CD4-positive, alpha-beta T cell treated with Interleukin-1 beta for 1 hour (primary cell): ENCODE measurements at places on chromosomes 2 and 18.

GRCh38 chr2:58503918-58504317, 262.8 kb upstream of the FANCL start:
- DNase-seq: no peak

DNA sequence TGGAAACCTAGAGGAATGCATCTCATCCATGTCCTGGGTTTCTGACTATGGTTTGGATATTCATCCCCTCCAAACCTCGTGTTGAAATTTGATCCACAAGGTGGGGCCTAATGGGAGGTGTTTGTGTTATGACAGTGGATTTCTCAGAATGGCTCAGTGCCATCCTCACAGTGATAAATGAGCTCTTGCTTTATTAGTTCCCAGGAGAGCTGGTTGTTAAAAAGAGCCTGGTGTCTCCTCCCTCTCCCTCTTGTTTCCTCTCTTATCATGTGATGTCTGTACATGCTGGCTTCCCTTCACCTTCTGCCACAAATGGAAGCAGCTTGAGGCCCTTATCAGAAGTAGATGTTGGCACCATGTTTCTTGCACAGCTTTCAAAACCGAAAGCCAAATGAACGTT, 424.3 kb downstream of the DCC start:
- no peak for DNase-seq

- no peak for DNase-seq
These were observed 184.8 kb upstream of the RAB12 start for GRCh38 chr18:8424481-8424880.

GRCh38 chr2:23658466-23658942, 268.4 kb downstream of the ATAD2B start:
- peak; percentile 8 for DNase-seq

- DNase-seq: no peak
These were observed 47.3 kb upstream of the SERPINE2 start for GRCh38 chr2:224086226-224086914.

DNA sequence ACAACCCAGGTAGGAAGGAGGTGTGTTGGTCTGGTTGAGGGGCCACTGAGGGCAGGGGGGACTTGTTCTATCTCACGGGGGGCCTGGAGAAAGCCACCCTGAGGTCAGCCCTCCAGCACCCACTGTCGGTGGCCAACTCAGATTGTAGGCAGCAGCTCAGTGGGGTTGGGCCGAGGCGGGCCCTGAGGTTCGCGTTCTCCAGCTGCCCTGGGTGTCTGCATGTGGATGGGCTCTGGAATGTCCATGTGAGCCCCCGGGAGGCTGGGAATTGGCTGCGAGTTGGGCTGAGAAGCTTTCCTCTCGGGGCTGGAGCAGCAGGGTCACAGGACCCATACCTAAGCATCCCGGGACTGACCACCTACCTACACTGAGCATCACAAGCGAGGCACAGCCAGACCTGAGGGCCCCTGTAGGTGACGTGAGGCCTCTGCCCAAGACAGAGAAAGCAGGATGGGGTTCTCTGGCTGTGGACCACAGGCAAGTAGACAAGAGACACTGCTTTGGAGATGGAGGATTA, 70.3 kb upstream of the HAAO start:
- DNase-seq: no peak

GRCh38 chr2:64035072-64035942, 16.1 kb upstream of the VPS54 start:
- no peak for DNase-seq

- DNase-seq: no peak
These were observed 5.4 kb downstream of the NBAS start for GRCh38 chr2:15555760-15556193.

- no peak for DNase-seq
These were observed 335.2 kb downstream of the AGPS start for GRCh38 chr2:177727577-177728398.

GRCh38 chr18:62664414-62664813, 50.9 kb upstream of the PHLPP1 start:
- no peak for DNase-seq

GRCh38 chr2:107986278-107987217, at the start of gene SLC5A7:
Gene SLC5A7 (plus strand): TSS chr2:107986524. CDS start chr2:107988156, 1,632 bp downstream.
- no peak for DNase-seq

- no peak for DNase-seq
These were observed 81.4 kb upstream of the CABLES1 start for GRCh38 chr18:23053776-23054457.

DNA sequence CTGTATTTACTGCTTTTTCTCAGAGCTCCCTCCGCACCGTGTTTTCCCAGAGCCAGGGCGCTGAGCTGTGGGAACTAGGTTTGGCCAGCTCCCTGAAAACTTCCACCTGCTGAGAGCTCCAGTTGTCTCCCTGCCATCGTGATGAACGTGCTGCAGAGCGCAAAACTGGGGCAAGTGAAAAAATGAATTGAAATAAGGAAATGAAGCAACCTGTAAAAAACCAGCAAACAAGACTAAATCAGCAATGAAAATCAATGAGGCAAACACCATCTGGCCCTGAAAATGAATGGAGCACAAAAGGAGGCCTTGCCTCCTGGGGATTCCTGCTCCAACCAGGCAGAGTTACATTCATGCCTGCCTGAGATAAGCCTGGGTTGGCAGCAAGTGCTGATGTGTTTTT, 129.9 kb downstream of the MARCHF4 start:
- no peak for DNase-seq

DNA sequence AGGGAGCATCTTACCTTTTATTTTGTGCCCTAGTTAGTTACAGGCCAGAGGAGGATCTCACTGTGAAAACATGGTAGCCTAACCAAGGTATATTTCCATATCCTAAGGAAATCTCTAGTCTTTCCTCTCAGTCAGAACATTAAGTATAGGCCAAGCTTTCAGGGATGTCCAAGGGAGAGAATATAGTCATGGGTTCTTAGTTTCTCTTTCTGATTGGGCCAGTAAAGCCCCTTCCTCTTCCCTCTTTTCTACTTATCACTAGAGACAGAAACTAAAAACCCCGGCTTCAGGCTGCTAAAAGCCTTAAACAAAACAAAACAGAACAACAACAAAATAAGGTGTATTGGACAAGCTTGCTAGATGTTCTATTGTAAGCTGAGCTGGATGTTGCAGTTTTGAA, 44.3 kb upstream of the TNFRSF11A start:
- DNase-seq: no peak

DNA sequence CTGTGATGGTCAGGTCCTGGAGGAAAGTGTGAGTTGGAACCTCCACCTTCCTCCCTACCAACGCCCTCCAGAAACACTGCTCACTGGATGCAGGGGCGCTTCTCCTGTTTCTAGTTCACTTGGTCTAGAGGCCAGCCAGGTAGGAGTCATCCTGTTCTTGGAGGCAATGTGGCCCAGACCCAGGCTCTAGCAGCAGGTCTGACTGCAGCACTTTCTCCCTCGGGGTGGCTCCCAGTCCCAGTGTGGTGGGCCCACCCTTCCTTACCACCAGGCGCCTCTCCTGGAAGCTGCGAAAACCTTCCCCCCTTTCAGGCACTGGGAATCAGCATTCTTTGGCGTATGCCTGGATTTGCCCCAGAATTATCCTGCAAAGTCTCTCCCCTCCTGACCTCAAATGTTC, 292.8 kb downstream of the SOX11 start:
- DNase-seq: no peak

DNA sequence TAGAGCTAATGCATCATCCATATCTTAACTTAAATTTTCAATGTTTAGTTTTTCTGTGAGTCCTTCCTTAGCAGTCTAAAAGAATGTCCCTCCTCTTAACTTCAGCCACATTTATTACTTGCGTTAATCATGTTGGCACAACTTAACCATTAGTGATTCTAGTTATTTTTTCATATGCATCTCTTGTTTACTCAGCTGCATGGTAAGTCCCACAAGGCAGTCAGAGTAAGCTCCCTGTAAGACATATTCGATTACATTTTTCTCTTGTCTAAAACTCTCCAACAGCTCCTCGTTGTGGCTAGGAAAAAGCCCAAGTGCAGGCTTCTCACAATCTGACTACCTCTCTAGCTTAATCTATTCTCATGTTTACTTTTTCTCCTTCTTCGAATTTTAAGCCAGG, 2045.3 kb upstream of the PIK3C3 start:
- DNase-seq: no peak

DNA sequence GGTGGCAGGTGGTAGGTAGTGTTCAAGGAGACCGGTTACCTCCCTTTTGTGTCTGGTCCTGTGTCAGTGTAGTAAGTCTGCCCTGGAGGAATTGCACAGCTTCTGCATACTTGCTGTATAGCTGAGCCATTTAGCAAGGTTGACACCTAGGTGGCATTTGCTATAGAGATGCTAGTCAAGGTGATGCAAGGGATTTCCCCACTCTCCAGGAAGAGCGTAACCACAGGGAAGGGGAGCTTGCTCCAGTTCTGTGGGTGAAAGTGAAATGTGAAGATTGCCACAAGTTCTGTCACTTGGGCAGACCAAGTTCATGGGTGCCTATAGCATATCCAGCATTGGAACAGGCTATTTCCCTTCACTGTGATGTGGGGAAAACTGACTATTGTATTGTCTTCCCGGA, 28.1 kb downstream of the NAT8 start:
- DNase-seq: no peak

DNA sequence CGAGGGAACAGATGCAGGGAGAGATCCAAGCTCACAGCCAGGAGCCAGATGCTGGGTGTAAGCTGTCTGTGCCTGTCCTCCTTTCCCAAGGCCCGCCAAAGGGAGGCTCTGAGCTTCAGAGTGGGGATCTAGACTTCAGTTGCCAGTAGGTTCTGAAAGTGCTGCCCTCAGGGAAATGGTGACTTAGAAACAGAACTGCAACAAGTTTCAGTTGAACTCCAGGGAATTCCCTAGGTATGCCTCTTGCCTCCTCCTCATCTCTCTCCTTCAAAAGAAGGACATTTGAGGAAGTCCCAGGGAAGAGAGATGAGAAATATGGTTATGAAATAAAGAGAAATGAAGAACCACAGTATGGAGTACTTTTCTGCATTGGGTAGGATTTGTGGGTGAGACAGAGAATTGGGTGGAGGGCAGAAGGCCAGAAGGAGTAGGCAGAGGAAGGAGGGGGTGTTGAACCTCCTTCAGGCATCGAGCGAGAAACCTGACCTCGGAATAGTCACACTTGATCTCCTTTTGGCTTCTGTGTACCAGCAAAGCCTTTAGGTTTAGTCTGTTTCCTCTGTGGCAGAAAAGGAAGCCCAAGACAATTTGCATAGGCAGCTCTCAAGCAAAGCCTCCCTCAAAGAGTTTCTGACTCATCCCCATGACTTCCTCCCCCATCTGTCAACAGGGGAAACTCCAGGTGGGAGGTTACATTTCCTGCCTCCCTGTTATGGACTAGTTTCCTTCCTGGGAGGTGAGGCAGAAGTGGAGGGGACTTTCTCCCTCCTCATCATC, 45.7 kb downstream of the QPCT start:
- DNase-seq: peak; percentile 79

DNA sequence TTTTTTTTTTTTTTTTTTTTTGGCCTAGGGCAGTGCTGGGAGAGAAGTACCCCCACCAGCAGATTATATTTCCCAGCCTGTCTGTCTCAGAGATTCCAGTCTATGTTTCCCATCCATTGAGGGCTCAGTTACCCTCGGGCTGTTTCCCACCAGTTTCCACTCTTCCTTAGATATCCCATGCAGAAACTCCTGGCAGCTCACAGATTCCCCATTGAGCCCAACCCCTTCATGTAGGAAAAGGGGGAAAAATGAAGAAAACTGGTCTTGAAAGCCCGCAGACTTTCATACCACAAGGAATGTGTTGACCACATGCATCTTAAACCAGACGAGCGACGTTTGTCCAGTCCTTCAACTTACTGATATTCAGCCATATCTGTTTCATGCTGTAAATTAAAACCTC, 15.2 kb downstream of the ASXL3 start:
- DNase-seq: no peak

DNA sequence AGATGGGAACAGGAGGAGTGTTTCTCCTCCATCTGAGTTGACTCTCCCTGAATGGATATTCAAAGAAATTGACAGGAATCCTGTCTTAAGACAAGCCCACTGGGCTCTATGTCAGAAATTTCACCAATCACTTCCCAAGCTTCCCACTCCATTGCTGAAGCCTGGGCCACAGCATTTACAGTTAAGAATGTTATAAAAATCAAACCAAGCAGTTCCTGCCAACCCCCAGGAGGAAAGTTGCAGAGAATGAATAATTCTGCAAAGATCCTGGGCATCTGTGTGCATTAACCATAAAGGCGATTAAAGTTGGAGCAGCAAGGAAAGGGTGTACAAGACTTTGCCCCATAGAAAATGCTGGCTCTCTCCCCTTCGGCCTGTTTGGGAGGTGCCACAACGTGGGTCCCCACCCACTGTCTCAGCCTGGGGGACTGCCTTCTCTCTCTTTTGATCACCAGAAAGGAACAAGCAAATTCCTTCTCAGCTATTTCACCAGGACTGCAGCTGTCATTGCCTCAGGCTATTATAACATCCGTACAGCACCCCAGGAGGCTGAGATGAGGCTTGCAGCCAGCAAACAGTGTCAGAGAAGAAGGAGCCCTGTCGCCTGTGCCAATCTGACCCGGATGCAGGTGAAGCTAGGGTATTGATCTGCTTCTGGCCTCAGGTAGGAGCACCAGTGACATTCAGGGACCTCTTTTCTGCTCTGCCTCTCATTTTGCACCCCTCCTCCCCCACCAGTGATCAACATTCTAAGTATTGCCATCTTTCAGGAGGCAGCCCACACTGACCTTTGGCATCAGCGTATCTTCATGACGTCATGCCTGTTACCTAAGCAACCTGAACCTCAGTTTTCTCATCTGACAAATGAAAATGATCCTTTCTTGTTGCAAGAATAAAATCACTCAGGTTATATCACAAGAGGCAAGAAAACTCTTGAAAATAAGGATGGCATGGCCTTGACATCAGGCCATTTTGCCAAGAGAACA, 219.0 kb downstream of the SH3BP4 start:
- DNase-seq: no peak

- DNase-seq: no peak
These were observed 419.7 kb downstream of the GALR1 start for GRCh38 chr18:77669331-77669730.

GRCh38 chr18:8529609-8530008, 79.6 kb upstream of the RAB12 start:
- DNase-seq: no peak

DNA sequence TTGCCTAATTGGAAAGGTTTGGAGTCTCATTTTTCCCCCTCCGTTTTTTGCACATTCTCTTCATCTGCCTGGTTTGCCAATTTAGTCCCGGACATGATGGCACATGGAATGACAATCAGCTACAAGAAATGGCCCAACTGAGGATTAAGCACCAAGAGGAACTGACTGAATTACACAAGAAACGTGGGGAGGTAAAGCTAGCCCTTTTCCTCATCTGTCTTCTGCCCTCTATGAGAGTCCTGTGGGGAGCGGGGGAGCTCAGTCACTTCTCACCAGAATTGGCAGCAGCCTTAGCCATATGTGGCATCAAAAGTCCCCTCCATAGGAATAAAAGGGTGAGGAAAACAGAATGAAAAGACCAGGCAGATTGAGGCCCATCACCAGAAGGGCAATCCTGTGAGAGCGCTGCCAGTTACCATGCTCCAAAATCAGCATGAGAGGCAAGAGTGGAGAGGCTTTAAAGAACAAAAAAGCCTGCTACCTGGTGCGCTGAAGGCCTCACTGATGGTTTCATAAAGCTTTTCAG, 11.6 kb downstream of the ATG16L1 start:
- DNase-seq: no peak

GRCh38 chr2:31251851-31252250, 17.9 kb downstream of the EHD3 start:
- no peak for DNase-seq
